ENCODE measurements at places on chromosomes 4 and X.

GRCh38 chrX:9291629-9292028 lies 173.2 kb upstream of the TBL1X start:
- DNase-seq, result no peak

GRCh38 chr4:3864742-3865721 lies 98.8 kb downstream of the ADRA2C start:
- DNase-seq, result no peak

GRCh38 chr4:87853108-87853507 lies 20.3 kb downstream of the MEPE start:
- DNase-seq, result no peak

- DNase-seq, result no peak
Measured at GRCh38 chrX:24202465-24203031, 53.0 kb downstream of the ZFX start.

GRCh38 chr4:92012899-92013867 lies 290.6 kb upstream of the GRID2 start:
- DNase-seq, result no peak

DNA sequence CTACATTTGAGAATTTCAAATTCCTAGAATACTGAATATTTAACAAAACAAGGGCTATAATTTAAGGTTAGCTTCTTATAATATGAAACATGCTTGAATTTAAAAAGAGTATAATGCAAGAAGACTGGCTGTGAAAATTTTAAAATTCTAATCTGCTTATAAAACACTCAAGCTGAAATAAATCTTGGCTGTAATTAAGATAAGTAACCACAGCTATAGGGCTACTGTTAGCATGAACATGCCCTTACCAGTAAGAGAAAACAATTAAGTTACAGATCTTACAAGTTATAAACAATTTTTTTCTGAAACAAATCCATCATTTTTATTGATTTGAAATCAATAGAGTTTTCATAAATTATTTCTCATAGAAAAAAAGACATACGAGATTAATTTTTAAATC lies 148.2 kb downstream of the INPP4B start:
- DNase-seq, result no peak

GRCh38 chr4:41448934-41449333 lies 89.0 kb upstream of the LIMCH1 start:
- DNase-seq, result no peak

GRCh38 chr4:114668577-114668976 lies 70.0 kb downstream of the UGT8 start:
- DNase-seq, result no peak

GRCh38 chrX:78796916-78797315 lies 49.4 kb downstream of the LPAR4 start:
- DNase-seq, result no peak

DNA sequence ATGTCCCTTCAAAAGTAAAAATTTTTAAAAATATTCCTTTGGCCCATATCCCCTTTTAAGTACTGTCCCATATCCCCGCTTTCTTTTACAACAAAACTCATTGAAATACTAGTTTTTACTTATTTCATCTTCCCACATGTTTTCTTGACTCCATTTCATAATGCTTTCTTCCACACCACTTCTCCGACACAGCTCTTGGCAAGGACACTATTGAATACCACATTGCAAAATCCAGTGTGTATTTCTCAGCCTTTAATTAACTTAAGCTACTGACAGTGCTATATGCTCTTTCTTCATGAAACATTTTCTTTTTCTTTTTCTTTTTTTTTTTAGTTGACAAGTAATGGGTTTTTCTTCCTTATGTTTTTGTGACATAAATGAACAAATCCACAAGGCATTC lies 28.8 kb downstream of the PRDM8 start:
- no peak for DNase-seq

DNA sequence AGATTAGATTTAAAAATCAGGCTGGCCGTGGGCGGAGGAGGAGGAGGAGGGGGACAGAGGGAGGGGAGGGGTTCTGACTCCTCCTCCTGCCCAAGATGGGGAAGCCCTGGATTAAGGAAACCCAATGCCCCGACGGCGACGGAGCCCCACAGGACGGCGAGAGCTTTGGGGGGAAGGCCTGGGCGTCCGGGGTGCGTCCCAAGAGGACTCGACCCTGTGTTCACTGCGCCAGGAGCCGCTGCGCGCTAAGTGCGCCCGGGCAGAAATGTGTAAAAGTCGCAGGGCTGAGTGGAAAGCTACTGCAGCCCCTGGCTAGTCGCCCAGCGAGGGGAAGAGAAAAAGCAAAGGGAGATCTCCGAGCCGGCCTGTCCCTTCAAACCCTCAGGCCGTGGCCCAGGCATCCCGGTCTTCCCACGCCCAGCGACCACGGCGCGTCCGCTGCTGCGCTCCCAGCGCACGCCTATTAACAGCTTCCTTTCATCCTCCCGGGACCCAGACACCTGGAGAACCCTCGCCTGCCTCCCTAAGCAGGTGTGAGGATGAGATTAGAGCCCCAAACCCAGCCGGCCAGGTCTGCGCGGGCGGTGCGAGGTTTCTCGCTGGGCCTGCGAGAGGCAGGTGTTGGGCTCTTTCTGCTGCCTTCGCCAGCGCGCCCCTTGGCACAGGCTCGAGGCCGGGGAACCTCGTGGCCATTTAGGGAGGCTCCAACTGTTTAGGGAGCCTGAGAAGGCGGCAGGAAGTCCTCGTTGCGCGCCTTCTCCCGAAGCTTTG lies 1.4 kb upstream of the RPS6KA3 start:
- DNase-seq, result no peak

DNA sequence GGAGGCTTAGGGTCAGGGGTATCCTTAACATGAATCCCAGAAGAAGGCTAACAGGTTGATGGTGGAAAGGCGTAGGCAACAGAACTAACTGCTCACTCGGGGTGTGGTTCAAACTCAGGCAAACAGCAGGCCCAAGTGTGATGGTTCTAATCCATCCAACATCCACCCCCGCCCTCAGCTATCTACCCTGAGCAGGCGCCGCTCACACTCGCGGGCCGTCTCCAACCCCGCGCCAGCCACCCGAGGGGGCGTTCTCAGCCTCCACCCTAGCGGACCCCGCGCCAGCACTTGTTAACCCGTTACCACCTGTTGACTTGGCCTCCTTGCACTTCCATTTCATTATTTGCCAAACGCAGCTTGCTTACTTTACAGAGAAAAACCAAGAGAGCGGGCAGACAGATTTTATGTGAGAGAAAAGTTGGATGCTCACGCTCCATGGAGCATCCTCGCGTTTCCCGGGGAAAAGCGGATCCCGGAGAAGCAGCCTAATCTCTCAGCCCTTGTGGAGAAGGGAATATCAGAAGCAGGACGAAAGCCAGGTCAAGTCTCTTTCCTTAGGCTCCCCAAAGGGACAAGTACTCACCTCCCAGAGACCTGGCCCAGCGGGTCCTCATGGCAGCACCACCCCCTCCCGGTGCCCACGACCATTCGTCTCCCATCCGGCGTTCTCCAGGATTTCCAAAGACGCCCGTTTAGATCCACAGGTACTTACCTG lies 773 bp downstream of the SNCA start:
- no peak for DNase-seq

- no peak for DNase-seq
Measured at GRCh38 chrX:17542123-17542522, 167.1 kb downstream of the NHS start.

GRCh38 chrX:103310555-103311398 lies at the start of gene BEX2:
Gene BEX2 (minus strand): TSS chrX:103310990. CDS start chrX:103309976, 1,014 bp downstream.
- DNase-seq, result no peak

- no peak for DNase-seq
Measured at GRCh38 chr4:8207314-8207713, 8.2 kb downstream of the SH3TC1 start.

GRCh38 chrX:111086591-111087006 lies 9.4 kb upstream of the PAK3 start:
- no peak for DNase-seq

DNA sequence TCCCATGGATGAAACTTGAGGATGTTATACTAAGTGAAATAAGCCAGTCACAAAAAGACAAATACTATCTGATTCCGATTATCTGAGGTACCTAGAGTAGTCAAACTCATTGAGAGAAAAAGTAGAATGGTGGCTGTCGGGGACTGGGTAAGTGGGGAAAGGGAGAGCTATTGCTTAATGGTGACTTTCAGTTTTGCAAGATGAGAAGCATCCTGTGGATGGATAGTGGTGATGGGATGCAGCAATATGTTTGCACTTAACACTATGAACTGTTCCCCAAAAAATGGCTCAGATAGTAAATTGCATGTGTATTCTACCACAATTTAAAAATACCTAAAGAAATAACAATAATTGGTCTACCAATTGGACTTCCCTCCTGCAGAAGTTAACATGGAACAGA lies 181.5 kb downstream of the SHROOM3 start:
- no peak for DNase-seq

- no peak for DNase-seq
Measured at GRCh38 chr4:81404294-81404693, 67.4 kb downstream of the RASGEF1B start.

DNA sequence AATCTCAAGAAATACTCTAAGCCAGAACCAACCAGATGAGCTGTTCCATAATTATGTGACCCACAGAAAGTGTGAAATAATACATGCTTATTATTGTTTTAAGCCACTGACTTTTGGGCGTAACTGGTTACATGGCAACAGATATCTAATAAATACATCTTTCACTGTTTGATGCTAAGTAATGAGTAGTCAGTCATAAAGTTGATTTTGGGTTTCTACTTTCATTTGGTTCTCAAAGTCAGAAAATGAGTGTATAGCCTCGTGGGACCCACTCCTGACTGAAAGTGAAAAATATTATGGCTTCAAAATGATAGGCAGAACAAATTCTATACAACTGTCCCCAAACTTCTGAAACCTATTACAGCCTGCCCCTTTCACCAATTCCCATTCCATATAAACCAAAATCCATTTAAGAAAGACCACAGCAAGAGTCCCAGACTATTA lies 88.0 kb upstream of the CBR4 start:
- no peak for DNase-seq

GRCh38 chr4:141350122-141350905 lies 129.6 kb downstream of the ZNF330 start:
- DNase-seq, result no peak

DNA sequence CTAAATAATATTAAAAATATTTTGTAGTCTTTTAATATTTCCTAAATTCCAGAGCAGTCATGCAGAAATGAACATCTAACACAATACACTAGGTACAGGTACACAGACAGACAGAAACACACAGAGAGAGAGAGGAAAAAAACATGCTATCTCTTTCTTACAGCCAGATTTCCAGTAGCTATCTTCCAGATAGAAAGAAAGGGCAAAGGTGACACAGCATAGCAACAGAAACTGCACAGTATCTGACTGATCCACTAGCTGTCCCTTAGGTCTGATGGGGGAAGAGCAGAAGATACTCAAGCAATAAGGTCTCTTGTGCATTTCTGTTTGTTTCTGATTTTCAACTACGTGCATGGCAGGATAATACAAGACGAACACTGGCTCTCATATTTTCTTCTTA lies 7.8 kb downstream of the FBXW7 start:
- DNase-seq, result no peak

DNA sequence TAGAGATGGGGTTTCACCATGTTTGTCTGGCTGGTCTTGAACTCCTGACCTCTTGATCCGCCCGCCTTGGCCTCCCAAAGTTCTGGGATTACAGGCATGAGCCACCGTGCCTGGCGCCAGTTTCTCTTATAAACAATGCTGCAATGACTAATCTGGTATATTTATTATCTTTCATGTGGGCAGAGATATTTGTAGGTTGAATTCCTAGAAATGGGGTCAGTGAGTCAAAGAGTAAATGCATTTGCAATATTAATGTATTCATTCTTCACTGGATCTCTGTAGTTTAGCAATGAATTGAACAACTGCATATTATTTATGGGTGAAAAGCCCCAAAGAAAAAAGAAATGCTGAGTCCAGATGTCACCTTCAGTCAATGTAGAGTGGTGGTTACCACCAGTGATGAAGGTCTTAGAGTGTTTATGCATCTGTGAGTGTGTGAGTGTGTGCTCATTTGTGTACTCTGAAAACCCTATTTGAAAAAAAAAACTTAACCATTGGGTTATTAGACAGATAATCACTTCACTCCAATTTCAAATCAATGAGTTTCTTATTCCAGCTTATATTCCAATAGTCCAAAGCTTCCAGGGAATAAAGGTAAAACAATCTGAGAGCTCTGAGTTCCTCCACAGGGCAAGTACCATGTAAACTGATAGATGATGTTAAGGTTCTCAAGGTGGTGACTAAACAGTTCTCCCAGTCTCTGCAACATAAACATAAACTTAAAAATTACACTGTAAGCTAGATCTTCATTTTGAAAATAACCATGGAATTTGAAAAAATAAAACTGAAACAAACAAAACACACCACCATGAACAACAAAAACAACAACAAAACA lies 22.6 kb upstream of the CD38 start:
- no peak for DNase-seq

DNA sequence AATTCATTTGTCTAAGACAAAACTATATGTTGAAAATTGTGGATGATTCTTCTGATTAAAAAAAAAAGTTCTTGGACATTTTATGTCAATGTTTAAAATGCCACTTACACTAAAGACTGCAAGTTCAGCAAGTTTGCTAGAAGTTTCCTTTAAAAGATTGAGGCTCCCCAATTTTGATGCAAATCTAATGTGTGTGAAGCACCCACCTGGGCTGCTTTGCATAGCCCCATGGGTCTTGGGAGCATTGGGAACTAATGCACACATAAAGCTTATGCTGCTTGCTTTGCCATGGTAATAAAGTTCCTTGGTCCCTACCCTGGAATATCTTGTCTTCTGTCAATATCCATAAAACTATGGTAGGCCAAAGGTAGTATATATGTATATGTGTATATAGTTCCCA lies 725.9 kb upstream of the GRID2 start:
- no peak for DNase-seq

GRCh38 chrX:109843963-109844751 lies 111.1 kb upstream of the ACSL4 start:
- no peak for DNase-seq

DNA sequence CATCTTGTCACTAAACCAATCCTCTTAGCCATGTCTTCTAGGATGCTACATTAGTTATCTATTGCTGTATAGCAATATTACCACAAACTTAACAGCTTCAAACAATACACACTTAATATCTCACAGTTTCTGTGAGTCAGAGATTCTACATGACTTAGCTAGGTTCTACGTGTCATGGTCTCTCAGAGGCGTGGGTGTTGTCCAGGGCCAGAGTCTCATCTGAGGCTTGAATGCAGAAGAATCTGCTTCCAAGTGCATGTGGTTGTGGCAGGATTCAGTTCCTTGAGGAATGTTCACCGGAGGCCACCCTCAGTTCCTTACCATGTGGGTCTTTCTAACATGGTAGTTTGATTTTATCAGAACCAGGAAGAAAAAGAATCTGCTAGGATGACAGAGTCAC lies 26.4 kb downstream of the PPP1R2C start:
- no peak for DNase-seq

DNA sequence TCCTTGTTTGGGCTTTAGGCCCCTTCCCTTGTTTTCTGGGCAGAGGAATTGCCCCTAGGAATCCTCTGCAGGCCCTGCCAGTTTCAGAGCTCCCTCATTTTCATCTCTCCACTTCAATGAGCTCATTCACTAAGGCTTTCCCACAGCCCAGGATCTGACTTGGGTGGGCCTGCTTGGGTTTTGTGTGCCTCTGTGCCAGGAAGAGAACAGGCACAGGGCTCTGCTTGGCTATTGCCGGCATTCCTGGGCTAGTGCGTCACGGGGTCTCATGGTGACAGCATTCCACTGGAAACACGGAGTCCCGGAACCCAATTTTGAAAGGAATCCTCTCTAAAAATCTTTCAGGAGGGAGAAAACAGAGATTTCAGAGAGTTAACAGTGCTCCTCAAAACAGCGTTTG lies 150.5 kb downstream of the VCX3A start:
- DNase-seq, result no peak

All from omental fat pad (tissue), 4 donors.